ENCODE measurements at places on chromosomes 11 and 22.

GRCh38 chr11:30816959-30817880, 231.1 kb upstream of the MPPED2 start:
- DNase-seq, result no peak

DNA sequence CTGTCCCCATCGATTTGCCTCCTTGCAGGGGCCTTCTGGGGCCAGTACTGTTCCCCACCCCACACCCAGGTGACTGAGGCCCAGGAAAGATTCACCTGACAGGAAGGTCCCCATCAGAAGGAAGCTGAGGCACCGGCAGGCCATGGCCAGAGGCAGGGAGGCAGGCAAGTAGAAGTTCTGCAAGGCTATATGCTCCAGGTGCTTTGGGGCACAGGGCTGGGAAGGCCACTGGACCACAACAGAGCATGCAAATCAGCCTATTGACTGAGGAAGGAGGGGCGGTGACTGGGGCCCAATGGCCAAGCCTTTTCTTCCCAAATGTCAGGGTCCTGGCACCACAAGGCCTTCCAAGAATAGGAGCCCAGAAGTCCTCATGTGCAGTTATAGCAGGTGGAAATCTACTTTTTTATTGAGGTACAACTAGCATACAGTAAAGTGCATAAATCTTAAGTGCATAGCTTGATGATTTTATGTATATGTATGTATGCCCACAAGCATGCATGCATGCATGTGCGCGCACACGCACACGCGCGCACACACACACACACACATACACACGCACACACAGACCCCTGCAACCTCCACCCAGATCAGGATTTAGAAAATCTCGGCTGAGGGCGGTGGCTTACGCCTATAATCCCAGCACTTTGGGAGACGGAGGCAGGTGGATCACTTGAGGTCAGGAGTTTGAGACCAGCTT, at the start of gene VPREB3:
Gene VPREB3, minus strand, starts transcription at position 206 of the 700 bp plus-strand sequence. Its CDS starts 62 bp downstream, at position 144.
- no peak for DNase-seq

- DNase-seq, result no peak
Measured at GRCh38 chr11:131944736-131945135, 574.3 kb downstream of the NTM start.

DNA sequence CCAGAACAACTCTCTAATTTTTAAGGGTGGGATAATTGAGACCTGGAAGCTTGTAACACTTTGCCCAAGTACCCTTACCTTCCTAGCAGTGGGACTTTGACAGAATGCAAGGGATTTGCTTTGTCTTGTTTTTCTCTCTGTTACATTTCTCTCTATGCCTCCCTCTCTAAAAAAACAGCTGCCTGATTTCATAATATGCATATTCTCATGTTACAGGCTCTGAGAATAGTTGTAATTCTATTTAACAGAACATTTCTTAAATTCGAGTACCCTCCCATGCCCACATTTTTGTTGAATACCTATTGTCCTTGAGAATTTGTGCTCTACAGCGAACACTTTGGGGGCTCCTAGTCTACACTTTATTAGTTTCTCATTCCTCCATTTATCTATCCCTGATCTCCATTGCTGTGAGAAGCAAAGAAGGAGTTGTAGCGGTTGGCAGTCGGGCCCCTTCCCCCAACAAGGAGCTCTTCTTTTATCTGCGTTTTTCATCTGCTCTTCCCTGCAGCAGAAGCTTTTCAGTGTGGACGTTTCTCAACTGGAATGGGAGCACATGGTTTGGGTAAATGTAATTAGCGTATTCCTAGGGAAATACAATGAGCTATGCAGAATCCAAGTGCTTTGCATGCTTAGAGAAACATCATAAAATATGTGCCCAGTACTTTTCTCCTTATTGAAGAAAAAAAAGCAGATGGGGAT, 117.7 kb upstream of the CCDC90B start:
- DNase-seq, result no peak

GRCh38 chr11:76164861-76165751, 41.2 kb downstream of the WNT11 start:
- DNase-seq, result no peak

DNA sequence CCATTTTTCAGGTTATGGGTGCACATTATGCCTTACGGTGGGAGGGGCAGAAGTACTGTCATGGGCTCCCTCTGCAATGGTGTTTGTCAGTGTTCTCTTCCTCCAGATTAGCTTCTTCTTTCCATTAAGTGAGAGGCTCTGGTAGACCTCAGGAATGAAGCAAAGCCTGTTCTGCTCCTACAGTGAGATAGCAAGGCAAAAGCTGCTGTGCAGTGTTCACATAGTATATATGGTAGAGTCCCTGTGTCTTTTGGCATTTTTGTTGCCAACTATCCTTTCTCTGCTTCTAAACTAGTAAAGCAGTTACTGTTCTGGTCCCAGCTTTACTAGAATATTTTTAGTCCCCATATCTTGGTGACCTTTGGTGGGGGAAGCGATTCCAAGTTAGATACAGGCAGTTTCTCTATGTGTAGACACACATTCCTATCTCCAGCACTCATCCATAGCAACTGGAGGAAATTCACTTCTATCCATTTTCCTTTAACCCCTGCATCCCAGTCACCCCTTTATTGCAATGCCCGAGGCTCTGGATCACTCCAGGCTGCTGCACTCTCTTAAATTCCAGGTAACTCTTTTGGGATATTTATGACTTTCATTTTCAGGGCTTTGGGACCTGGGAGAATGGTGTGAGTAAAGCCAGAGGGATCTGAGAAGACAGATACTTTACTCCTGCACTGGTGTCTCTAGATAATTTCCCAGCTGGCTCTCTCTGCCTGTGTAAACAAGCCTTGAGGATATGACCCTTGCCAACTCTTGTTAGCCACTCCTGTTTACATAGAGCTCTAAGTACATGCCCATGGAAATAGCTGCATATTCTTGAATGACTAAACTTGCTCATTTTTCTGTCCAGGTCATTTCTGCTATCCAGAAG, 3.9 kb upstream of the TRIM34 start:
- DNase-seq, result peak; percentile 87

All from EL (cell line).